ENCODE measurements at places on chromosomes 2 and 18. TPM values are rescaled to one million over a fixed set of nuclear protein-coding genes. Genes with fewer than 3 reads are reported as not detected.

Gene SERPINB11
- total RNA-seq, result not detected

Gene MAP2
- total RNA-seq, result 681 TPM

Gene CCDC142
- total RNA-seq, result 35.6 TPM

Gene PLB1
- total RNA-seq, result 2.3 TPM

Gene HOXD3
- not detected for total RNA-seq

Gene IL1F10
- not detected for total RNA-seq

Gene BMP10
- not detected for total RNA-seq

Gene IKZF2
- 12.0 TPM for total RNA-seq

Gene CNRIP1
- total RNA-seq, result 74.2 TPM

Gene CCDC74B
- 3.6 TPM for total RNA-seq

Gene PRSS56
- not detected for total RNA-seq

Gene SLC4A3
- total RNA-seq, result 32.1 TPM

Gene CYTIP
- total RNA-seq, result 5.1 TPM

Gene IMPA2
- total RNA-seq, result 6.1 TPM

Gene ZBTB7C
- total RNA-seq, result 0.78 TPM

Gene DNAH7
- total RNA-seq, result 16.5 TPM

Gene UPP2
- total RNA-seq, result 1.7 TPM

Gene VWC2L
- 20.9 TPM for total RNA-seq

Gene POTEC
- total RNA-seq, result not detected
